Germinal center (tissue), 1 donor: ENCODE measurements at places on chromosomes 4 and X.

- no peak for DNase-seq
Observed at GRCh38 chrX:155112171-155112570, 40.9 kb downstream of the BRCC3 start.

DNA sequence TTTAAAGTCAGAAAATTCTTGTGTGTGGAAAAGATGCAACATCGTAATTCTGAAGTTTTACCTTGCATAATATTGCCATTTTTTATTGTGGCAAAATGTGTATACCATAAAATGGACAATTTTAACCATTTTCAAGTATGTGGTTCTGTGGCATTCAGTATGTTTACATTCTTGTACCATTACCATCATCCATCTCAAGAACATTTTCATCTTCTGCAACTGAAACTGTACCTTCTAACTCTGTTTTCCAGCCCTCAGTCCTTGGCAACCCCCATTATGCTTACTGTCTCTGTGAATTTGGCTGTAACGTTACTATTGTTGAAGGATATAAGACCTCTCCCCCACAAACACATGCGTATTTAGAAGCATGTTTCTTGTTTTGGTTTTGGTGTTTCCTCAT is 123.2 kb downstream of the BMPR1B start:
- no peak for DNase-seq

GRCh38 chr4:7778510-7779431 is 160.9 kb downstream of the AFAP1 start:
- DNase-seq = no peak

GRCh38 chr4:106172861-106173260 is 143.1 kb downstream of the TBCK start:
- no peak for DNase-seq

- no peak for DNase-seq
Observed at GRCh38 chr4:29970626-29971025, 749.5 kb upstream of the PCDH7 start.

GRCh38 chr4:53021754-53022512 is 159.8 kb downstream of the RASL11B start:
- DNase-seq = no peak

DNA sequence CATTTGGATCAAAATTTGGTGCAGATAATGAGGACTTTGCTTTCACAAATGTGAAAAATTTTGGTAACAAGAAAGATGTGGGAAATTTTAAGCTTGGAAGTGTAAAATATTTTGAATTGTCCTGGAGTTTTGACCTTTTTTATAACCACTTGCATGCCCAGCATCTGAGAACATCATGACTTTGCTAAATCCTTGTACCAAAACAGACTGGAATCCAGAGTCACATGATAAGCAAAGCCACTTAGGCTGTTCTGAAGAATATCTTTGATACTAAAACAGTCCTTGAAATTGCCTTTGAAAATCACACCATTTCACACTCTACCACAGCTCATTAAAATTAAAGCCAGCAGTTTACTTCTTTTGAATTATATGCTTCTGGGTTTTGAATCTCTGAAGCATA is 2.5 kb upstream of the PPM1K start:
- no peak for DNase-seq

DNA sequence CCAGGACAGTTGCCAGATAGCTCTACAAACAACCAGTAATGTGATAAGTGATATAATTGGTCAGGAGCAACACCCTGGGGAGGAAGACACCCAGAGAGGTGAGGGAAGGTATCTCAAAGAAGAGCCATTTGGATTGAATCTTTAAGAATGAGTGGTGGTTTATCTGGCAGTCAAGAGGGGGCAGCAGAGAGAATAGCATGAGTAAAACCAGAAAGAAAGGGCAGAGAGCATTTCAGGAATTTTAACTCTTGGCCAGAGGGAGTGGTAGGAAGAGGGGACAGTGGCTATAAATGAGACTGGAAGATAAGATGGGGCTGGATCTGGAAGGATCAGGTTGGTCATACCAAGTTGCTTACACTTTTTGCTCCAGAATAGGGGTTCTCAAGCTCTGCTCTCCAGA is 5.9 kb upstream of the SEPTIN6 start:
- DNase-seq = no peak
